T-helper 17 cell (primary cell): ENCODE measurements at places on chromosomes 4 and X.

DNA sequence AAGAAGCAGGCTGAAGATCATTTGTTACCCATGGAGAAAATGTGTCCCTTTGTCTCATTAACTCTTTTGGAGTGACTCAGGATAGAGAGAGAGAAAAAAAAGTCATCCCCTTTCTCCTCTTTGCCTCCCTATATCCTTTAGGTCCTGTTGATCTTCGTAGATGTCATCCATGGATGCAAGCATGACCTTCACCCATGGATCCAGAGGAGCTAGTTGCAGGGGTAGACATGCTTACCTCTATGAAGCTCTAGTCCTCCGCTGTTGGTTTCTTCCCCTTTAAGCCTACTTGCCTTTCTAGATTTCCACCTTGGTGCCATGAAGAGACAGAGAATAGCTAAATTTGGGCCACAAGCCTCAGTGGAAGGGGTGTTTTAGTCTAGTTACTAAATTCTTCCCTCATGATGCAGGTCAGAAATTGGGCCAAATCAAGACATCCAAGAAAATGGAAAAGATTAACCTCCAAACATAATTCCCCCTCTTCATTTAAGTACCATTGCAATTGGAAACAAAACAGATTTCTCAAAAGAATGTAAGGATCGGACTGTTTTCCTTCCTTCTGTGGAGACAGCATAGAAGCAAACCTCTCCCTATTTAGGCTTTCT is 178.4 kb downstream of the TECRL start:
- no peak for DNase-seq

DNA sequence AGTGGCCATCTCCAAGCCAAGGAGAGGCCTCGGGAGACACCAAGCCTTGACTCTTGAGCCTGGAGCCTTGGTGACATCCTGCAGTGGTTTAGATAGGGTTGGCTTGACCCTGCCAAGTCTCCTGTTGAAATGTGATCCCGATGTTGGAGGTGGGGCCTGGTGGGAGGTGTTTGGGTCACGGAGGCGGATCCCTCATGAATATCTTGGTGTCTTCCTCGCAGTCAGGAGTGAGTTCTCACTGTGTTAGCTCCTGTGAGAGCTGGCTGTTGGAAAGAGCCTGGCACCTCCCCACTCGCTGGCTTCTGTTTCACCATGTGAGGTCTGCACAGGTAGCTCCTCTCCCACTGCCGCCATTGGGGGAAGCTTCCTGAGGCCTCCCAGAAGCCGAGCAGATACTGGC is 38.8 kb downstream of the ADRA2C start:
- no peak for DNase-seq

DNA sequence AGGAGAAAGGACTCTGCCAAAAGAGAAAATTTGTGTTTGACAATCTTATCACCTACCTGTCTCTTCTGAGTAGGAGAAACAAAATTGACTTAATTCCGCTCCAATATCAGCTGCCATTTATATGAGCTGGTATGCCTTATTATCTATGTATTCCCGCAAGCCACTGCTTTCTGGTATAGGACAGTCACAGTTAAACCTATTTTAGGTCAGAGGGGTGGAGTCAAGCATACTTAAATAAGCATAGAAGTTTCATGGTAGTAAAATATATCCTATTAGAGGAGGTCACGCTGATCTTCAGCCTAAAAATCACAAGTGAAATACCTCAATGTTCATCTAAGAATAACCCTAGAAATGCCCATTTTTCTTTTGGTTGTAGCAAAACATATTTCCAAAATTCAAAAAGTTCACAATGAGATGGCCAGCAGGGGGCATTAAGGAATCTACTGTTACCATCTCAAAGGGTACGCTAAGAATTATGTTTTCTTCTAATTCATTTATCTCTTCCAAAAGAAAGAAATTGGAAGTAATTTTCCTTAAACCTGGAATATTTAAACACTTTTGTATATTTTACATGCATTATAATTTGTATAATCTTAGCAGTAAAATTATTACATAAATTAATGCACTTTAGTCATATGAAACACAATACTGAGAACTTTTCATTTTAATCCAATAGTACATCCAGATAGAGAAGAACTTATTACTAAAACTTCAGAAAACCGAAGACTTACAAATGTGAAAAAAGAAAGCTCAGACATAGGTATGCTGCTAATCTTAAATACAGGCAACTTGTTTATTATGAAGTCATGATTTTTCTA is 10.5 kb downstream of the PPAT start:
- DNase-seq = peak; percentile 13

- DNase-seq = no peak
Observed at GRCh38 chr4:56288663-56289062, 98.6 kb downstream of the AASDH start.

GRCh38 chr4:150579551-150580234 is 2.3 kb upstream of the MAB21L2 start:
- DNase-seq = no peak

DNA sequence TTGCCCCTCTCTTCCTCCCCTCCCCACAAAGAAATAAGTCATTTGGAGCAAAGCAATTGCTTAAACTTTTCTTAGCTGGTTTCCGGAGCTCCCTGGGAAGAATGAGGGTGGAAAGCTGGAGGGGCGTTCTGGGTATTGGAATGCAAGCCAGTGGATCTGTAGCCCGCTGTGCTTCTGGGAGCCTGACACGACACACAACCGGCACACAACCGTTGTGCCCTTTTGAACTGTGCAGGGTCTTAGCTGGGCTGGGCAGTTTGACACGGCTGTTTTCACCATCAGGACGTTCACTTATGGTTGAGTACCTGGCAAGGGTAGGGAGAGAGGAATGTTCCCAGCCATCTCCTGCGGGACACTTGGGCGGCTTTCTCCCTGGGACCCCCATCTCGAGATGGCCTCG is 38.3 kb downstream of the SHROOM2 start:
- no peak for DNase-seq

- no peak for DNase-seq
Observed at GRCh38 chrX:13733506-13733905, 914 bp downstream of the TRAPPC2 start.

DNA sequence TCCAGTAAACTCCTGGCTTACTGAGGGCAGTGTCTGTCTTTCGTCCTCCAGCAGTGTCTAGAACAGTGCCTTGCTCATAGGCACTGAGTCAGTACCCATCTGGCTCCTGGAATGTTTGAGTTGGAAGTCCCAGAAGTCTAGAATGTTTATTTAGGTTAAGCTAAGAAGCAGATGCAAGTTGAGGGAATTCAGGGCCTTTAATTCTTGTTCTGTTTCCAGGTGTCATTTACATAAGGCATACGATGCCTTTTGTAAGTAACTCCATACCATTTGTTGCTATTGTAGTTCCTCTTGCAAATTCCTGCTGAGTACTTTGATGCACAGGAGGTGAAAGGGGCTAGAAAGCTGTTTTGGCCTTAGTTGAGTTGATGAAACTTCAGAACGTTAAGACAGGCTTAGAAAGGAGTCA is 22.2 kb downstream of the ARHGAP10 start:
- DNase-seq = no peak

- DNase-seq = no peak
Observed at GRCh38 chrX:153423652-153424051, 12.4 kb downstream of the ZFP92 start.

- no peak for DNase-seq
Observed at GRCh38 chr4:139887962-139888735, 222.5 kb downstream of the MGST2 start.

- no peak for DNase-seq
Observed at GRCh38 chr4:174460684-174461083, 61.6 kb downstream of the HPGD start.

DNA sequence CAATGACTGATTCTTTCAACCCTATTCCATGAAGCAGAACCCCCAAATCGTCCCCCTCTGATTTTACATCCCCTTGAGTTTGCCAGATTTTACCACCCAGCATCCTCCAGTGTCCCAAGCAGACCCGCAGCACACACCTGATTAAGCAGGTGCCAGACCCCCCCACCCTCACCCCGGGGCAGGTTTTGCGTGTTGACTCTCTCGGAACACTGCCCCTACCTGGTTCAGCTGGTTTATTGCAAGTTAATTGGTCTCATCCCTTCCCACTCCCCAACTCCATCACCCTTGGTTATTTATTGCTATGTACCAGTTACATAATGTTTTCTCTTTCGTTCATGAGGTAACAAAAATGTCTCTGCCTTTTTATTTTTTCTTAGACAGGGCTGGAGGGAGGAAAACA is 258.4 kb downstream of the BCOR start:
- DNase-seq = no peak

- no peak for DNase-seq
Observed at GRCh38 chr4:52105276-52105675, 54.2 kb downstream of the SPATA18 start.

GRCh38 chr4:56870946-56871345 is 36.8 kb upstream of the REST start:
- DNase-seq = no peak

DNA sequence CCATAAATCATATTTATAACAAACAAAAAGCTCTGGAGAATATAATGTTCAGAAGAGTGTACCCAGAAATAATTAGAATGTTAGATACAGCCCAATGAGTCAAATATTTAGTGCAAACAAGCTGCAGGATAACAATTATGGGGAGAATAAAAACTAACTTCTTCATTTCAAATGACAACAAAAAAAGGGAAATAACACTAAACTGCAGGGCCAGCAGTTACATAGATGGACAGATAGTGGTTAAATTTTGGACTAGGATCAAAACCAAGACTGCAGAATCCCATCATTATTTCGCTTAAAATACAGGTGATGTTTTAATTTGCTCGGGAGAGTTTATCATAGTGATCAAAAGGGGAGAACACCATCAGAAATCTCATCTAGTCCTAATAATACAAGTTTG is 617 bp upstream of the GPR34 start:
- DNase-seq = no peak

DNA sequence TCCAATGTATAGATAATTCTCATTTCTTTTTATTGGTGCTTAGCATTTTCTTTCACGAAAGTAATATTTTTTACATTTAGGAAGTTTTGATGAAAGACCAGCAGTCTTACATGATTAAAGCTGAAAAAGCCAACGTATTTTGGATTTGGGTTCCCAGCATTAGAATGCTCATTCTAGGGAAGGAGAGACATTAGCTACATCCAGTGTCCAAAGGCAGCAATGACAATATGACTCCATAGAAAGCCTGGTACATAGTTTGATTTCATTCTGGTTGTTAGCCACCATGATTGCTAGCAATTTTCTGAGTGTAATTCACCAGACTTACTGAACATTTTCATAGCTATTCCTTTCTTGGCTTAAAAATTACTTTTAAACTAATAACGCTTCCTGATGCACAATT is 1397.5 kb downstream of the PCDH7 start:
- no peak for DNase-seq

- DNase-seq = no peak
Observed at GRCh38 chrX:9205599-9206223, 171.8 kb upstream of the FAM9B start.

DNA sequence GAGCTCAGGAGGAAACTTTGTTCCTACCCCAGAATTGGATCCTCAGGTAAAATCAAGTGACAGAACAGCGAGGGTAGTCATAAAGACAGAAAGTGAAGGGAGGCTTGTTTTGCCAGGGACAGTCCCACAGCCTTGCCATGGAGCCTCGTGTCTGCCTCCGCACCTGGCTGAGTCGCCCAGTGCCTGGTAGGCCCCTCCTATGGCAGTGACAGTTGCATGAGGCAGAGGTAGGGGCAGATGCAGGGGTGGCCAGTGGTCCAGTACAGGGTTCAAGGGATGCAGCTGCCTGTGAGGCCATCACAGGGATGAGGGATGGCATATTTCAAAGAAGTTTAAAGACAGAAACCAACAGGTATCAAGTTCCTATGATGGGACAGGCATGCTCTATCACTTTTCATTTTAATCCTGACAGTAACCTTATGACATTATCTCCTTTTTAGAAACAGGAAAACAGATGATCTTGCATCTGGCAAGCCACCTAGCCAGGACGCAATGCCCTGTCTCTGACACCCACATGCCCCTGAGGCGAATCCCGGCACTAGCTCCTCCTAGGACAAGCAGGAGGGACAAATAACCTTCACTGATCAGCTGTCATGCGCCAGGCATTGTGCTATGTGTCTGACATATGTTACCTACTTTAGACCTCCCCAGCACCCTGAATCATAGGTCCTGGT is 127.4 kb upstream of the ENPP6 start:
- DNase-seq = no peak

DNA sequence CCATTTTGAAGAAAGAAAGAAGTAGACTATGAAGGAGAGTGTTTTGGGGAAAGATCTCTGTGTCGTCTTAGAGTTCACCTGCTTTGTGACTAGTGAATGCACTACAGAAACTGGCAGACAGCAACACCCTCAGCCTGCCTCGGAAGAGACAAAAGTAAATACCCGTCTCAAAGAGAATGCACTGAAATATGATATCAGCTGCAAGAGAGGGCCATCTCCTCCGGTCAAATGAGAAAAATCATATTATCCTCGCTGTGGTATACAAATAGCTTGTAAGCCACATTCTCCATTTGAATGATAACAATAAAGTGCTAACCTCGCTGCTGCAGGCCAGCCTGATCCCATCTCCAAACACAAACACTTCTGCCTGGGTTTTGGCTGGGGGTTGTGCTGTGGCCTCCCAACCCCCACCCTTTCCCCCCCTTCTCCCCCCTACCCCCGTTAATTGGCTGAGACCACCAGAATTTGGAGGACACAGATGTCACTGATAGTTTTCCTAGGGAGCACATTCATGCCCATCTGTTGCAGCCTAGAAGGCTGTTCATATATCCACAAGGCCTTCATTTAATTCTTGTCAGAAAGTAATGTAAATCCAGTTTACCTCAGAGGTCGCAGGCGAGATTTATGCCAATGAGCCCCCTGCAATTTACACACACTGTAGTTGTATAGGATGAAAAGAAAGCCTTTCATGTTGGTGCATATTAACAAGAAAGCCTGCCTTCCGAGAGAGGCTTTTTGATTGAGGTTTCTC is 46.3 kb downstream of the ALPK1 start:
- no peak for DNase-seq

DNA sequence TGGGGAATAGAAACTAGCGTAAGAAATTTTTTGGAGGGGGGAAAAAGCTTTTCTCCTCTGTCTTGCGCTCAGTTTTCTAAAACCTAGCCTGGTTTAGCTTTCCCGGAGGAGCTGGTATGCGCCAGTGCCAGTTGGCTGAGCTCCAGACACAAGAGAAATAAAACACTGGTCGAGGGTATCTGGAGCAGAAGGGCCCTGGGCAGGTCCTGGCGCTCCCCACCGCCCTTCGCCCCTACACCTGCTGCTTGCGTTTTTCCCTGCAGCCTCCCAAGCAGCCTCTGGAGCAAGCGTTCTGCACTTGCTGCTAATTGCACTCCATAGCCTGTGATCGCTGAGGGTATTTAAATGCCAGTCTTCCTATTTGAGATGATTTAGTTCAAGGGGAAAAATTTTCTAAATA is 816 bp downstream of the EREG start:
- DNase-seq = no peak

- no peak for DNase-seq
Observed at GRCh38 chrX:50003927-50004326, 81.5 kb downstream of the CLCN5 start.

- no peak for DNase-seq
Observed at GRCh38 chr4:123649645-123650391, 253.2 kb downstream of the SPRY1 start.

GRCh38 chr4:15373363-15373762 is 54.5 kb upstream of the C1QTNF7 start:
- no peak for DNase-seq

- DNase-seq = no peak
Observed at GRCh38 chrX:72258174-72258573, 18.9 kb downstream of the RPS4X start.
